ENCODE measurements at places on chromosomes 3 and 15. TPM values are rescaled to one million over a fixed set of nuclear protein-coding genes. Genes with fewer than 3 reads are reported as not detected.
A peak's percentile ranks its signal among the peaks of the same experiment; 100 is the strongest.

GRCh38 chr3:67031986-67032385 is 33.9 kb downstream of the KBTBD8 start:
- no peaks in the 10 kb centered on the region for H3K36me3 ChIP-seq
- H3K4me3 ChIP-seq, result no peak overlapping the region
- H3K4me1 ChIP-seq, result no peaks in the 10 kb centered on the region
- no peaks in the 10 kb centered on the region for H3K27me3 ChIP-seq
- DNase-seq, result no peak

GRCh38 chr15:92807971-92808571 is 92.1 kb upstream of the CHD2 start:
- H3K27ac ChIP-seq, result peak overlapping the region; percentile 88
- H3K27me3 ChIP-seq, result no peaks in the 10 kb centered on the region
- no peaks in the 10 kb centered on the region for H3K4me1 ChIP-seq
- H3K4me3 ChIP-seq, result peak overlapping the region; percentile 65

Gene RAD51
- not detected for total RNA-seq

Gene A4GNT
- total RNA-seq, result not detected

DNA sequence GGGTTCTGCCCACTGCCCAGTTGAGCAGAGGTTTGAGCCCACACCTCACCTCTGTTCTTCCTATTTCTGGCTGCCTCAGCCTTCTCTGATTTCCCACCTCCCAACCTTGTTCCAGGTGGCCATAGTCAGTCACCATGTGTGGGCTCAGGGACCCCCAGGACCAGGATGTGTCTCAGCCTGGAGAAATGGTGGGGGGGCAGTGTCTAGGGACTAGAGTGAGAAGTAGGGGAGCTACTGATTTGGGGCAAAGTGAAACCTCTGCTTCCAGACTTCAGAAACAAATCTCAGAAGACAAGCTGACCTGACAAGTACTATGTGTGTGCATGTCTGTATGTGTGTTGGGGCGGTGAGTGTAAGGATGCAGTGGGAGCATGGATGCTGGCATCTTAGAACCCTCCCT is 22.9 kb downstream of the SHF start:
- H3K4me3 ChIP-seq, result no peak overlapping the region
- no peaks in the 10 kb centered on the region for H3K4me1 ChIP-seq
- DNase-seq, result no peak
- H3K27me3 ChIP-seq, result no peaks in the 10 kb centered on the region

Data from uterus (tissue), 4 donors.